CD8-positive, alpha-beta memory T cell (primary cell): ENCODE measurements at places on chromosomes 5 and 9.

GRCh38 chr9:131609099-131609830 is 63.9 kb downstream of the PRRT1B start:
- no peak for DNase-seq

GRCh38 chr9:129908906-129909305 is 73.6 kb downstream of the USP20 start:
- DNase-seq = no peak

DNA sequence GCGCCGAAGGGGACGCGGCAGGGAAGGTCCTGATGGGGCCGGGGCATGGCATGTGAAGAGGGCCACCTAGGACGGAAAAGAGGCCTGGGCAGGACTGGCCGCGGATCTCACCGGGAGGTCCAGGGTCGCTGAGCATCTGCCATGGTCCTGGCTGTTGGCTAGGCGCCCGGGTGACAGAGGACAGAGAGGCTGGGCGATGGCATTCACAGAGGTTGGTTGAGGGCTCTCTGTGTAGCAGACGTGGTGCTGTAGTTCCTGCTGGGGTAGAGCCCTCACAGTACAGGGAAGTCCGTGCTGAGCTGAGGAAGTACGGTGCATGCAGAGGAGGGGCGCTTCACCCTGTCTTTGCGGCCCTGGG is 427 bp downstream of the PCYOX1L start:
- peak; percentile 29 for DNase-seq

- DNase-seq = no peak
Measured at GRCh38 chr9:90834828-90835595, 33.4 kb downstream of the SYK start.

DNA sequence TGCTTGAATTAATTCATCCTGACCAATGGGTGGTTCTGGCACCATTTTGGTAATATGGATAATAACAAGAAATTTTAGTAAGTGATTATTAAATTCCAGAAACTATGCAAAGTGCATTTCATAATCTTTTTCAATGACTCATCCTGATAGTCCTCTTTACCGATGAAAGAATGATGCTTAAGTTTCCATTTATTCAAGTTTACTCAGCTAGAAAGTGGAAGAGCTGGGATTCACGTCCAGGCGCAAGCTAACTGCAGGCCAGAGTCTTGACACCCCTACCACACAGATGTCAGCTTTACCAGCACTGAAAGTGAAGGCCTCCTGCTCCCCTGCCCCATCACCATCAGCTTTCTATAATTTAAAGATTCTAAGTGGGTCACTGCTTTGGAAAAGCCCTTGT is 493.5 kb upstream of the WWC1 start:
- no peak for DNase-seq

GRCh38 chr9:130013326-130013725 is 29.7 kb downstream of the FNBP1 start:
- no peak for DNase-seq

GRCh38 chr9:127903557-127904475 is 4.4 kb upstream of the ST6GALNAC6 start:
- peak; percentile 61 for DNase-seq

DNA sequence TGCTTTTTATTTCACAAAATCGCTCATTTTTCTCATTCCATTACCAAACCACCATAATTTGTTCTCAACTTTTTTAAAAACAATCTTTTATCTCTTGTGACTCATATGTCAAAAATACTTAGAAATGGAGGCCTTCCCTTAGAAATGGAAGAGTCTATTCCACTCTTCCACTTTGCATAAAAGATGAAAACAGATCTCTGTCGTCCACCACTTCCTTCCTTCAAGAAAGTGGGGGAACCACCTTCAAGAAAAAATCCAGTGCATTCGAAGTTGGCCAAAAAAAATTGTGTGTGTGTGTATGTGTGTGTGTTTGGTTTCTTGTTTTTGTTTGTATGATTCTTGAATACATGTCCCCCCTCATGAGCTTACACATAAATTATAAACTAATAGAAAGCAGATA is 628.8 kb upstream of the DMAC1 start:
- no peak for DNase-seq

- no peak for DNase-seq
Measured at GRCh38 chr5:78569441-78569840, 79.1 kb downstream of the LHFPL2 start.

- no peak for DNase-seq
Measured at GRCh38 chr5:172177176-172177575, 10.8 kb downstream of the STK10 start.

DNA sequence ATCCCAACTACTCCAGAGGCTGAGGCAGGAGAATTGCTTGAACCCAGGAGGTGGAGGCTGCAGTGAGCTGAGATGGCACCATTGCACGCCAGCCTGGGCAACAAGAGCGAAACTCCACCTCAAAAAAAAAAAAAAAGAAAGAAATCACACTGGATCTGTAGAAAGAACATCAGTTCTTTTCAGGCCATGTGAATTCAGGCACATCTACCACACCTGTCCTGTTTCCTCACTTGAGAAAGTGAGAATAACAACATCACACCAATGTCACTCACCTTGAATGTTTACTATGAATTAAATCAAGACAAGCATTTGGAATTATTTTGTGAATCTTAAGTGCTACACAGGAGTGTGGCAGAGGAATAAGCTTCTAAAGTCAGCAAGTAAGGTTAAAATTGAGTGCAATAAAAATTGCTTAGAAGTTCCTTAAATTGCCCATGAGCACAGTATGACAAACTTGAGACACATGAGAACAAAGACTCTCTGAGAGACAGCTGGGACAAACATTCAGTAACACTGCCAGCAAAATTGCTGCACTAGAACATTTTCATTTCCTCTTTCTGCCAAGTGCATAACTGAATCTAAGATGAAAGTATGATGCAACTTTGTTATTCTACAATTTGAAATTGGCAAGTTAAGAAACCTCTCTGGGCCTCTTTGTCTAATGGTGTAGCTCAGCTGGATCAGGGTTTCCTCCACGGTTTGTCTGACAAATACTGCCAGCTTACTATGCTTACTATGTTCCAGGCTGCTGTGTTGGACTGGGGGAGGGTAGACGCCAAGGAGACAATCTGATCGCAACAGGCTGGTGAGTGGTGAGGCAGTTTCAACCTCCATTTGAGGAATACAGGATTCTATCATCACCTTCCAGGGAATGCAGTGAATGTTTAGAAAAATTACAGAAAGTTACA is 1.9 kb upstream of the RIC1 start:
- peak; percentile 40 for DNase-seq

DNA sequence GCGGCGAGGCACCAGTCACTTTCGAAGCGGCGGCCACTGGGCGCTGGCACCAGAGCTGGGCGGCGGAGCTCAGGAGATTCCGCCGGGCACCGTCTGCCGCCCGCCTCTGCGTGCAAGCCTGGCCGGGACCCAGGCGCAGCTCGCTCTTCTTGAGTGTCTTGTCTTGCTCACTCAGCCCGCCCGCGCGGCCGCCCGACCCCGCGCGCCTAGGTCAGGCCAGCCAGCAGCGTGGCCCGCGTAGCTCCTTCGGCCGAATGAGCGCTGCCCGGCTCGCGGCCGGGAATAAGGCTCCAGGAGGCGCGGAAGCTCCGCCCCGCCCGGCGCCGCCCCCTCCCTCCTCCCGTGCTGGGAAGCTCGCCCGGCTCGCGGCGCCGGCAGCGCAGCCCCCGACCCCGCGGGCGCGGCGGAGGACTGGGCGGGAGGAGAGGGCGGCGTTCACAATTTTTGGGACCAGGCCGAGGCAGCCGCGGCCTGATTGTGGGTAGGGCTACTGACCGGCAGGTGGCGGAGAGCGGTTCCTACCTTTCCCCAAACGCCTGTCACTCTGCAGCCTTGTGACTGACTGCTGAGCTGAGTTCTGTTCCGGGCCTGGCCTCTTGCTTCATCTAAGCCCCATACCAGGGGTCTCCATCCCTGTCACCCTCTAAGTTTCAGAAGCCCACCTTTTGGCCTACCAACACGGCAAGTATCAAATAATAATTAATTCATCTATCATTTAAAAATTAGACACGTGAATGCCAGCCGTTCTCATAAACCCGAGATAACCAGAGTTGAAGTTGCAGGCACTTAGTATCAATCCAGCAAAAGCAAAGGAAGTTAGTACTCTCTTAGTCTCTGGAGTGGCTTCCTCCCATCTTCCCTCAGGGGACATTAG is at the start of gene HBEGF:
TSS of gene HBEGF (minus strand) at position 256 of the 874 bp plus-strand sequence. CDS start 275 bp downstream, outside the sequence.
- DNase-seq = peak; percentile 59

DNA sequence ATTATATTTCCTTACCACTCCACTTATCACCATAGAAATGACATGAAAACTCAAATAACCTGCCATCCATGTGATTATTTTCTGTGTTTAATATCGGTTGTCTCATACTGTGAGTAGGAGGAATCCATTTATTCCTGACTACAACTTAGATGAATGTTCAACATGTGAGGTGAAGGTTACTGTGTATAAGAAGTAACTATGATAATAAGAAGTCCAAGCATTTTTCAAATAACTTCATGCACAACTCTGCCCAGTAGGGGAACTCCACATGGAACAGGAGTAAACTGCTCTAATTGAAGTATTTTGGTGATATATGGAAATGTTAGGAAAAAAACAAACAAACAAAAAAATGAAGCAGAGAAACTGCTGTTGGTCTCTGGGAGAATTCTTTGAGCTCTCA is 447.5 kb upstream of the GRIN3A start:
- DNase-seq = no peak

- no peak for DNase-seq
Measured at GRCh38 chr5:89095341-89095740, 212.4 kb upstream of the MEF2C start.

DNA sequence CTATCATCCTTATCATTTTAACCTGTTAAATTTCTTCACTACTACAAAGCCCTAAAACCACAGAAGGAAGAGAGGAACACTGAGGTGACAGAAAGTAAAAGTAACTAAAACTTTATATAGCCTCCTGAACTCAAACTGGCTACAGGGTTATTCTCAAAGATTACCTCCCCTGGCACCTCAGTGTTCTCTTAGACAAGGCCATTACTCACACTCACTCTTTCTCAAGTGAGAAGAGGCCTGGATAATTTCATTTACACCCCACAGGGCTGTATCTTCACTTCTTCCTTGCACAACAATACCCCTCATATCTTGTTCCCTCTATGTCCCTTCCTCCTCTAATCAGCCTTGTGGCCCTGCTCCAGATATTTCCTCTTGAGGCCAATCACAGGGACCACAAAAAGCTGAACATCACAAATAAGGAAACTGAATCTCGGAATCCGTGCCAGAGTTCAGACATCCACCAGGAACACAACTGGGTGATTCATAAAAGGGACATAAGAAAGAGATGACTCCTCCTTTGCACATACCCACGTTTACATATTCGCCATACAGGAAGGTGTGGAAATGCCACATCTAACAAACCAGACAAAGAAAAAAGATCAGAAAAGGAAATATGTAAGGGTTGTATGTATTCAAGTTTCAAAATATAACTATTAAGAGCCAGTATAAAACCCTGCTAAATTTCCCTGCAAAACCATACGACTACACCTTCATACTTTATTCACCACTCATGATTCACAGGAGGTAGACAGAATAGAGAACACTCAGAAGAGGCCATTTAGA is 1.7 kb upstream of the KLHL3 start:
- DNase-seq = peak; percentile 45

DNA sequence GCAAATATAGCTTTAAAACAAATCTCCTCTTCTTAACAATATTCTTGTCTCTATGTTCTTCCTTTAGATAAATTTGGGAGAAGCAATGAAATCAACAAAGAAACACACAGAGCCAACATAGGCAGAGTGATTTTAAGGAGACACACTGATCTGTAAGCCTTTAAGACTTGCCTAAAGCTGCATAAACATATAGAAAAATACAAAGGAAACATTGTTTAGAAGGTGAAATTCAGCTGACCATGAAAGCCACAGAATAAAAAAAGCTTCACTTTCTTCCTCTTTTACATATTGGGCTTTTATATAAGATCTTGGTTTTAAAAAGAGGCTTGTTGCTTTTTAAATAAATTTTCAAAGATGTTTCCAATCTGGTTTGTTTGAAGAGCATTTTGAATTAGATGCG is 1277.5 kb downstream of the EFNA5 start:
- DNase-seq = no peak

DNA sequence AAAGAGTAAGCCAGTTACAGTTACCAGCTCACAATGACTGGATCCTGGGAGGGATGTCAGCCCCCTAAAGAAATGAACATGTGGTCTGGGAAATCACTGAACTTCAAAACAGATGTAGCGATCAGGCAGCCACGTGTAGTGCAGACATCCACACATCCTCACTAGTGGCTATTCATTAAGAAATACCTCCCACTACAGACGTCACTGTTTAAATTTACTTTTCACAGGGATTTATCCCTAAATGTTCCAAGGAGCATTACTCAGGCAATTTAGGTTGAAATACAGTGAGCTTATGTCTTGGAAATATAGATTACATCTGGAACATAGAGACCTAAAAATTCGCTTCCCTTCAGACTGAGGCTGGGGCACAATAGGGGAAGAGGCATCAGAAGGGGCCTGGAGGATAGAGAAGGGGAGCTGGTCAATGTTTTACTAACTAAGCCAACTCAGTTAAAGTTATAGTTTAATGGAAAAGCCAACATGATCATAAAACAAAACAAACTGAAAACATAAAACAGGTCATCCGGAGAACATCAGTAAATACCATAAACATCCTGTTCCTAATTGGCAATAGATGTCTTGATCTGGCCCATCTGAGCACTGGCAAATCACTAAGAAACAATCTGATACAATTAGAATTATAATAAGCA is 92.3 kb downstream of the FANCC start:
- DNase-seq = no peak

DNA sequence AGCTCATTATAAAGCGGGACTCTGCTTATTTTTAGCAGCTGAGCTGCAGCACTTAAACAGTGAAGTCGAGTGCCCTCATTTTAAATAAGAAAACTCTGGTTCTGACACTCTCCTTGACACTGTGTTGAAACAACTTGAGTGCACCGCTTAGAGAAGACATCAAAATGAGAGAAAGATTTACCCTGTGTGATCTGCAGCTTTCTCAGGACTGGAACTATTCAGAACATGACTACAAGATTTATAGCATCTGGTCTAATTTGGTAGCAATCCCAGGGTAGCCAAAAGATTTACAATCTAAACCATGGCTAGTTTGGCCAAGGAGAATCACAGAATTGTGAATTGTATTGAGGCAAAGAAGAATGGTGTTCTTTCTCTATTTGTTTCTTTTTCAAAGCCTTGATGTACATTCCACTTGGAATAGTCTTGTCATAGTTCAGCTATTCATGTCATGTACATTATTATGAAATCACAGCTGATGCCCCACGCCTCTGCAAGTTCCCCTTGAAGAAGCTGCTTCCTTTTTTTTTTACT is 38.7 kb downstream of the PLEKHG4B start:
- DNase-seq = no peak

- DNase-seq = no peak
Measured at GRCh38 chr9:129206401-129206800, 28.3 kb upstream of the IER5L start.

- no peak for DNase-seq
Measured at GRCh38 chr9:27497883-27498417, 26.1 kb upstream of the IFNK start.

- no peak for DNase-seq
Measured at GRCh38 chr5:38830521-38831051, 15.2 kb upstream of the OSMR start.

DNA sequence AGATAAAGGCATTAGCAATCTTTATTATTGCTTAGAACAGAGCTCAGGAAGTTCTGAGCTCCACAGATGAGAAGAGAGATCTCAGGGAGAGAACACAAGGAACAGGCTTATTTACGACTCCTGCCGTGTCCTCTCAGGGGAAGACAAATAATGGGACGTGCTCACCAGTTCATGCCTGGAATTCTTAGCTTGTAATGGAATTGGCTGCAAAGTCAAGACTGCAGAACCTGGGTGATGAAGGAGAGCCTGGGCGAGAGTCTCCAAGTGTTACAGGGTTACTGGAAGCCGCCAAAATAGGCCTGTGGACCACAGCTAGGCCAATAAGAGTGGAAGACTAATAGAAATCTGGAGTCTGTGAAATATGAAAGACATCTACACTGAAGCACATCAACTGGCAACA is 174.5 kb upstream of the ADAMTSL1 start:
- no peak for DNase-seq
